ENCODE measurements at places on chromosomes 7 and 10.

GRCh38 chr7:23472956-23473843 lies 2.9 kb upstream of the IGF2BP3 start:
- H3K4me1 ChIP-seq = peaks cover 48% of the 10 kb centered on the region
- H3K27me3 ChIP-seq = peaks cover 48% of the 10 kb centered on the region
- DNase-seq = no peak
- no peaks in the 10 kb centered on the region for H3K36me3 ChIP-seq
- H3K27ac ChIP-seq = no peak overlapping the region

DNA sequence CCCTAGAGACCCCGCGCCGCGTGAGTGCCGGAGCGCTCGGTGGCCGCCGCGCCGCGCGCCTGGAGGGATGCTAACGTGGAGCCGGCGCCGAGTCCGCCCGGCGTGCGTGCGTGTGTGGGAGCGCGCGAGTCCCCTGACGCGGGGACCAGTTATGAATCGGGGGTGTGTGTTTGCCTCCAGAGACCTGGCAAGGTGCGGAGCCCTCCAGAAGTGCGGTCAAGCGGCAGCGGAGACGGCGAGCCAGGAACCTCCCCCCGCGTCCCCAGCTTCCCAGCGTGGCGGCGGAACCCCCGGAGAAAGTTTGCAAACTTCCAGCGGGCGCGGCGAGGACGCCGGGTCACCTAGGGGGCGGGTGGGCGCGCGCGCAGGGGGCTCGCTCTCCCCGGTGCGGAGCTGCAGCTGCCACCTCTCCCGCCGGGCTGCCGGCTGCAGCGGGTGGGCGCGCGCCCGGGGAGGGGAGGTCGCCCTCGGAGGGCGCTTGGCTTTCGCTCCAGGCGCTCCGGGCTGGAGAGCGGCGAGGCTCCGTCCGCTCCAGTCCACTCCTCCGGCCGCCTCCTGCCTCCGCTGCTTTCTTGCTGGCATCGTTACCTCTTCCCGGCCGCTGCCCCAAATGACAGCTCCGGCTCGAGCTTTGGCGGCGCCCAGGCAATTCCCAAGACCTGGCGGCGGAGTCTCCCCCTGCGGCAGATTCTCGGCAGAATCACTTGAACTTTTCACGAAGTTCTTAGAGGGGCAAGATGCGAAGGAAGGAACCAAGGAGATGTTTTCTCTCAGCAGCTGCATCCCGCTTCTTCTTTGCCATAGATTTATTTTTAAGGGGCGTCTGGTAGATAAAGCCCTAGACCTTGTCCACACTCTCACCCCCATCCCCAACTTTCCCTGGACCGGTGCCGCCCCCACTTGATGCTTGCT lies 2.3 kb upstream of the CREB5 start:
- H3K36me3 ChIP-seq = no peaks in the 10 kb centered on the region
- peak overlapping the region; percentile 62 for H3K4me3 ChIP-seq
- peaks cover 38% of the 10 kb centered on the region for H3K4me1 ChIP-seq
- no peaks in the 10 kb centered on the region for H3K27me3 ChIP-seq

- no peak for DNase-seq
- no peaks in the 10 kb centered on the region for H3K27me3 ChIP-seq
- no peak overlapping the region for H3K4me3 ChIP-seq
- no peaks in the 10 kb centered on the region for H3K36me3 ChIP-seq
Observed at GRCh38 chr7:40437936-40438634, 303.3 kb downstream of the SUGCT start.

DNA sequence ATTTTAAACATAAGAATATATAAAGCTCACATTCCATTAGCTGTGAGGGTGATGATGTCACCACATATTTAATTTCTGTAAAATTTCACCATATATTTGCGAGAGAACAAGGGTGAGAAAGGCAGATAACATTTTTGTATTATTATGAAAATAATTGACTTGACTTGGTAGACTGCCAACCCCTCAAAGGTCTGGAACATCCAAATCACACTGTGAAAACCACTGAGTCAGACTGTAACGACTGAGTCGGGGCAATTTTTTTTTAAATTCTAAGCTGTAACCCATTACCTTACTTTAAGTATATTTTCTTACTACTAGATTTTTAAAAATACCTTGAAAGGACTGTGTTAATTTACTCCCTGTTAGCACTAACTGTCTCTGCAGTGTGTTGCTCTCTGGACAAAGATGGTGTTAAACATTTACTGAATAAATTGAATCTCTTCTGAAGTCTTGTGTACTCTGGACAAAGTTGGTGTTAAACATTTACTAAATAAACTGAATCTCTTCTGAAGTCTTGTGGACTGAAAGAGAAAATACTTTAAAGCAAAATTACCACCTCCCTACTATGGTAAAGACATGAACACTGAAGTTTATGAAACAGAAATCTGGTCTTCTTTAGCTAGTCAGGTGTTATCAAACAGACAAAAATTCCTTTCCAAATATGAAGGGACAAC lies 14.1 kb downstream of the PDZD8 start:
- DNase-seq = no peak
- no peak overlapping the region for H3K4me3 ChIP-seq
- H3K36me3 ChIP-seq = no peaks in the 10 kb centered on the region
- no peak overlapping the region for H3K27ac ChIP-seq
- no peaks in the 10 kb centered on the region for H3K27me3 ChIP-seq

GRCh38 chr7:66267249-66267648 lies 62.1 kb downstream of the TPST1 start:
- H3K27me3 ChIP-seq = no peaks in the 10 kb centered on the region
- H3K27ac ChIP-seq = no peak overlapping the region
- no peak overlapping the region for H3K4me3 ChIP-seq

GRCh38 chr7:48087349-48087748 lies 1.7 kb upstream of the UPP1 start:
- no peak for DNase-seq
- H3K4me3 ChIP-seq = no peak overlapping the region
- peaks cover 91% of the 10 kb centered on the region for H3K4me1 ChIP-seq
- H3K27me3 ChIP-seq = no peaks in the 10 kb centered on the region
- H3K27ac ChIP-seq = peak overlapping the region; percentile 93

GRCh38 chr7:11831736-11832495 lies at the start of gene THSD7A:
THSD7A (minus strand) TSS chr7:11832198; CDS start chr7:11831946, 252 bp downstream.
- no peaks in the 10 kb centered on the region for H3K36me3 ChIP-seq
- no peak for DNase-seq
- H3K4me1 ChIP-seq = peaks cover 4% of the 10 kb centered on the region
- no peaks in the 10 kb centered on the region for H3K27me3 ChIP-seq
- H3K27ac ChIP-seq = peak within 1 kb of the TSS; percentile 78

GRCh38 chr7:98984126-98984525 lies 105.8 kb downstream of the TRRAP start:
- H3K36me3 ChIP-seq = peaks cover 100% of the 10 kb centered on the region
- DNase-seq = no peak
- H3K27ac ChIP-seq = no peak overlapping the region
- H3K4me1 ChIP-seq = no peaks in the 10 kb centered on the region
- no peak overlapping the region for H3K4me3 ChIP-seq
- no peaks in the 10 kb centered on the region for H3K27me3 ChIP-seq

- no peak overlapping the region for H3K4me3 ChIP-seq
- H3K27ac ChIP-seq = no peak overlapping the region
- no peak for DNase-seq
Observed at GRCh38 chr7:23341846-23342598, 42.9 kb downstream of the MALSU1 start.

DNA sequence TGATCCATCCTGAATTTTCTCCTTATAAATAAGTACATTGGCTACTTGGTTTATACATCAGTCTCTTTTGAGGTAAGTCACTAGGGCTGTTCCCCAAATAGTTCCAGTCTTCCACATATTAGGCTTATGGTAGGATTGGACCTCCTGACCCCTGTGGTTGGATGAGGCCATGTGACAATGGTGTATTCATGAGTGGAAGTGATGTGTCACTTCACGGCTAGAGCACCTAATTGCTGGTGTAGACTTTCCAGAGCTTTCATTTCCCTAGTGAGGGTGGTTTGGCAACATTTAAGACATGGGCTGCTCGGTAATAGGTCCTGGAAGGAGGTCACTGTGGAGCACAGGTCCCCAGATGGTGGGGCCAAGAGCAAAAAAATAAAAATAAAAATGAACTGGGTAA lies 141.2 kb upstream of the ABCB5 start:
- no peaks in the 10 kb centered on the region for H3K27me3 ChIP-seq
- no peak for DNase-seq
- no peak overlapping the region for H3K4me3 ChIP-seq
- H3K36me3 ChIP-seq = no peaks in the 10 kb centered on the region
- no peak overlapping the region for H3K27ac ChIP-seq
- H3K4me1 ChIP-seq = no peaks in the 10 kb centered on the region

DNA sequence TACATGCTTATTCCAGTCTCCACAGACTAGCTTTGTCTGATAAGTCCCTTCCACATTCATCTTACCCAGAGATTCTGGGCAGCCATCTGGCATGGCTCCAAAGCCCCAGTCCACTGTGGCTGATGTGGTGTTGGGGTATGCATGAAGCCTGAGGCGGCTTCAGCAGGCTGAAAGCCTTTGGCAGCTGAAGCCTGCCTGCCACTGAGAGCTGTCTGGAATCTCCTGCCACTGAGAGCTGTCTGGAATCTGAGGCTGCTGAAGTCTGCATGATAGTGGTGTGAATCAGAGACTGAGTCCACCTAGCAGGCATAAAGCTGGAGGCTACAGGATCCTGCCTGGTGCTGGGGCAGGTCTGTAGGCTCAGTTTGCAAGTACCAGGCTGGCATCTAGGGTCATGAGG lies 87.1 kb downstream of the DYNC1I1 start:
- H3K27me3 ChIP-seq = no peaks in the 10 kb centered on the region
- DNase-seq = no peak
- H3K4me3 ChIP-seq = no peak overlapping the region
- no peak overlapping the region for H3K27ac ChIP-seq
- H3K36me3 ChIP-seq = no peaks in the 10 kb centered on the region
- no peaks in the 10 kb centered on the region for H3K4me1 ChIP-seq

DNA sequence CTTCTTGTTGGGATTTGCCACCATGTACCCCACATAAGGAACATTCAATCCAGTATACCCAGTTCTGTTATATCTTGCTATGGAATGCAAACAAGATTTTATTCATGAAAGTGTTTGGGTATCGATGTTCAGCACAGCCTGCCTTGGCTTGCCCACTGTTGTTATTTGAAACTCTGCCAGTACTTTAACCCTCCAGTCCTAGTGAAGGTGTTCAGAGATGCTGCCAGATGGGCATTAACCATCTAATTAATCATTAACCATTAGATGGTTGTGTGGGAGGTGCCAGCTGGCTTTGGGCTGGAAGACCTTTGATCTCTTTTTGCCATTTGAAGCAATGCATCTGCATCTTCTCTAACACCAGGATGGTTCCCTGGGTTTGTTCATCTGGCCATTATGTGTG lies 363.0 kb downstream of the SH2D4B start:
- H3K27me3 ChIP-seq = no peaks in the 10 kb centered on the region
- no peak overlapping the region for H3K4me3 ChIP-seq
- H3K36me3 ChIP-seq = no peaks in the 10 kb centered on the region

DNA sequence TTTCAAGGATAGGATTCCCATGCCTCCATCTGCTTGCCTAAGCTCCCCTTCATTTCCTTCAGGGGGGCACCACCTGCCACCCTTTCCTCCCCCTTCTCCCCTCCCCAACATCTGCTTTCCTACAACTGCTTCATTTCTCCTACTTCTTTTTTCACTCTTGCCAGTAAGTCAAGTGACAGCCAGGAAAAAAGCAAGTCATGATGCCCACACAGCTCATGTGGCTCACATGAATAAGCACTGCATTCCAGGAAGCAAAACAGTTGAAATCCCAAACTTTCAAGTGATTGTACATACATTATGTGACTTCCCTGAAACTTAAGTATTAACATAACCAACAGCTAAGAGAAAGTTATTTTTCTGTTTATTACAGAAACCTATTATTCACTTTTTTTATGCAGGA lies 78.6 kb downstream of the TNS3 start:
- no peaks in the 10 kb centered on the region for H3K4me1 ChIP-seq
- peak overlapping the region; percentile 8 for H3K27ac ChIP-seq
- H3K4me3 ChIP-seq = no peak overlapping the region
- DNase-seq = no peak
- H3K27me3 ChIP-seq = no peaks in the 10 kb centered on the region

DNA sequence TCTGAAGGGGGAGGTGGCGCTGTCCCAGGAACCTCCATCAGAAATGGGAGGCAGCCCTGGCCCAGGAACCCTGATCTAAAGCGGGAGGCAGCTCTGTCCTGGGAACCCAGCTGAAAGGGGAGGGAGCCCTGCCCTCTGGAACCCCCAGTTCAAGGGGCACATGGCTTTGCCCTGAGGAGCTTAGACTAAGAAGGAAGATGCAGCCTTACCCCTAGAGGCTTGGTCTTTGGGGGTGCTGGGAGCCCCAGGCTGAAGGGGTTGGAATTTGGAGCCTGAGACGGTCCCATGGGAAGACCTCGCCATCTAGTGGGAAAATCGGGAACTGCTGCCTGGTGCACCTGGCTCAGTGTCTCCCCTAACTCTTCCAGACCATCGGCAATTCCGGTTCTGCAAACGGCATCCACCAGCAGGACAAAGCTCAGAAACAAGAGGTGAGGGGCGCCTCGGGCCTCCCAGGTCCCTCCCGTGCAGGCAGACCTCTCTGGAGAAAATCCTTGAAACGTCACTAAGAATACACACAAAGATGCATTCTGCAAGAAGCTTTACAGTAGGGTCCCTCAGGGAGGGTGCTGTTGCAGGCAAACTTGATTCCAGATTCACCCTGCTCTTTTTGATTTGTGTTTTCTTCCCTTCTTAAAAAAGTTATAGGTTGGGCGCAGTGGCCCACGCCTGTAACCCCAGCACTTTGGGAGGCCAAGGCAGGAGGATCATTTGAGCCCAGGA lies 52.4 kb upstream of the GTF2IRD1 start:
- peaks cover 16% of the 10 kb centered on the region for H3K36me3 ChIP-seq
- H3K4me1 ChIP-seq = no peaks in the 10 kb centered on the region
- no peak overlapping the region for H3K27ac ChIP-seq
- no peak for DNase-seq

DNA sequence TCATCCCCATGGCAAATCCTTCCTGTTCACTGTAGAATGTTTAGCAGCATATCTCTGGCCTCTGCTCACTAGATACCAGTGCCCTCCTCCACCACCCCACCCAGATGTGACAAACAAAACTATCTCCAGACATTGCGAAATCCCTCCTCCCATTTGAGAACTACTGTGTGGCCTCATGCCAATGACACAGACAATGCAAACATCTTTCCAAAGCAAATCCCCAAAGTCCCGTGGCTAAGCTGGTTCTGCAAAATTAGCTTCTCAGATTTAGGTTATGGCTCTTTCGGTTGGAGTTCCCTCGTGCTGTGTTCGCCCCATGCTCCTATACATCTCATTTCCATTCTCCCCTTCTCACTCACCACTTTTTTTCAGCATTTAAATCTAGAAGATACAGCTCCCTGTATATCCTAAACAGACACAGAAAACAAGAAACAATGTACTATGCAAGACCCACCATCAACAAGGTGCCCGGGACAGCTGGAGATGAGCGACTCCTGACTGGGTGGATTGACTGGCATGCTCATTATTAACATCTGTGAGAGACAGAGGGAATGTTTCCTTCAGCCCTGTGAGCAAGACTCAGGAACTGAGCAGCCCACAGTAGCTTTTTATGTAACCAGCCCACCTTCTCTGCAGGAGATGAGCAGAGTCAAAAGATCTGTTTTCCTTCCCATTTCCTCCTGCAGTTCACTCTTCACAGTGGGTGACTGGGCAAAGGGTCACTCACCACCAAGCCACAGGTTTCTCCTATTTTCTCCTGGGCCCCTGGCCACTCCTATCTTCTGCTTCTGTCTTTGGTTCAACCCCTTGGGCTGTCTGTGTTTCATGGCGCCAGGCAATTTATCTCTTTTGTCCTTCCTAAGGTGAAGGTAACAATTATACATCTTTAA lies 225.7 kb upstream of the AOAH start:
- DNase-seq = no peak
- no peak overlapping the region for H3K27ac ChIP-seq
- no peaks in the 10 kb centered on the region for H3K36me3 ChIP-seq
- H3K27me3 ChIP-seq = no peaks in the 10 kb centered on the region
- H3K4me3 ChIP-seq = no peak overlapping the region

All from esophagus squamous epithelium (tissue), 5 donors.